ENCODE measurements at places on chromosomes 7 and 10.

- no peak for DNase-seq
Measured at GRCh38 chr7:47625861-47626715, 44.2 kb upstream of the TNS3 start.

DNA sequence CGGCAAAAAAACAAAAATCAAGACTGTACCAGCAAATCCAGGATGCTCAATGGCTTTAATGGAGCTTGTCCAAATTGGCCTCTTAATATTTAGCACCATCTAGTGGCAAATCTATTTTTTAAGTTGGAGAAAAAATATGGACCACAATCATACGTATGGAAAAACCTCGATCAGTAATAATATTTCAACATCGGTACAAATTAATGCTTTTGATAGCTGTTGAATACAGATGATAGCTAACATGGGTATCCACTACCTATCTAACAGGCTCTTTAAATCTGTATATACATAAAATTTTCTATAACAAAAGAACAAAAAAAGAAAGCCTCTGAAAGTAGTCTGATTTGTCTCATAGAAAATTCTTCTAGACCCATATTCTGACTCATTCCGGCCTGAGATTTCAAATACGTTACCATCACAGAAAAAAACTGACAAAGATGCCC, 29.2 kb downstream of the COA1 start:
- DNase-seq: peak; percentile 84

DNA sequence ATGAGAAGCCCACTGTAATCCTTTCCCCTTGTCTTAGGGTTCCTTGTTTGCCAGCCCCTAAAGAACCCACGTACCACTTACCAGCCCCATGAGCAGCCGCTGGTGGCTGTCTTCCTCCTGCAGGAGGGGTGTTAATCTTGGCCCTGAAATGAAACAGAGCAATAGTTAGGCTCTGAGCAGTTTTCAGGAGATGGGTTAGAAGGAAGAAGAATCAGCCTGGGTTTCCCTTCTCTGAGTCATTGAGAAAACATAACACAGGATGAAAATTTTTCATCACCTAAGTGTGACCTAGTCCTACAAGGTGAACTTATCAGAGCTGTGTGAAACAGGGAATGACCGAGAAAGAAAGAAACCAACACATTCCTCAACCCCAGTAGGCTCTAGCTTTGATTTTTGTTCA, 90.0 kb downstream of the GSAP start:
- no peak for DNase-seq

- peak; percentile 75 for DNase-seq
Measured at GRCh38 chr10:43128958-43129706, 9.1 kb upstream of the CSGALNACT2 start.

DNA sequence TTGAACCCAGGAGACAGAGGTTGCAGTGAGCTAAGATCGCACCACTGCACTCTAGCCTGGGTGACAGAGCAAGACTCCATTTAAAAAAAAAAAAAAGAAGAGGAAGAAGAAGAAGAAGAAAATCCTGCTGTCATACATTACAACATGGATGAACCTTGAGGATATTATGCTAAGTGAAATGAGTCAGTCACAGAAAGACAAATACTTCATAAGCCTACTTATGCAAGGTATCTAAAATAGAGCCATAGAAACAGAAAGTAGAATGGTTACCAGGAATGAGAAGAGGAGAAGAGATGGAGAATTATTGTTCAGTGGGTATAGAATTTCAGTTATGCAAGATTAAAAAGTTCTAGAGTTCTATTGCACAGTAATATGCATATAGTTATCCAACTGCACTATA, 466.5 kb downstream of the PLXNA4 start:
- DNase-seq: no peak

- DNase-seq: no peak
Measured at GRCh38 chr7:74387606-74388005, 66.1 kb upstream of the GTF2IRD1 start.

GRCh38 chr10:70571636-70572439, 30.7 kb downstream of the PRF1 start:
- no peak for DNase-seq

- no peak for DNase-seq
Measured at GRCh38 chr7:4065190-4065589, 616.9 kb upstream of the FOXK1 start.

DNA sequence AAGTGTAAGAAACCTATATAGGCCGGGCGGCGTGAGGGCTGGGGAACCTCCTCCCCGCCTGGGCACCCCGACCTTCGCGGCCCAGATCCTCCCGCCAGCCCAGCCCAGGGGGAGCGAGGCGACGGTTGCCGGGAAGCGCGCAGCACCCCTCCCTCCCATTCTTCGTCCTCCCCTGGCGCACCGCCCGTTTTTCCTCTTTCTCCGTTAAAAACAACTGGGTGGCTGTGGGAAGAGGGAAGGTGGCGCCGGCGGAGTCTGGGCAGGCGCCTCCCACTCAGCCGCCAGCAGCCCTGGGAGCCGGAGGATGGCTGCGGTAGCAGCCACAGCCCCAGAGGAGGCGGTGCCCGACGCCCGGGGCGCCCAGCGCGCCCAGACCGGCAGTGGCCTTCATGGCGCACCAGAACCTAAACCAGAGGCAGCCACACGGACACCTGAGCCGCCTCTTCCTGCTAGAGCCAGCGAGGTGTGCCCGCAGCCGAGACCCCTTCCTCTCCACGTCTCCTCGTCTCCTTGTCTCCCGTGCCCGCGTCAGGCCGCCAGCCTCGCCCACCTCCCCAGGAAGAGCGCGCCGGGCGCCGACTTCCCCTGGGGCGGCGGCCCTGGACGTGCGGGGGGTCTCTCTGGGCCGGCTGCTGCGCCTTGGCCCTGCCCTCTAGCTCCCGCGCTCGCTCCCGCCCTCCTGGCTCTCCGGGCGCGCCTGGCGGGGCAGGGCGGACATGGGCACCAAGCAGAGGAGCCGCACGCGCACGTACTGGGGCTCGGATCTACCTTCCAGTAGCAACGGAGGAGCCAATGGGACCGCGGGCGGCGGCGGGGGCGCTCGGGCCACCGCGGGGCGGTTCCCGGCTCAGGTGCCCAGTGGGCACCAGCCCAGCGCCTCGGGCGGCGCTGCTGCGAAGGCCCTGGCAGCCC, 32.8 kb upstream of the SFTPD start:
- DNase-seq: peak; percentile 68

GRCh38 chr10:118832241-118832651, 77.5 kb upstream of the CACUL1 start:
- DNase-seq: peak; percentile 8

DNA sequence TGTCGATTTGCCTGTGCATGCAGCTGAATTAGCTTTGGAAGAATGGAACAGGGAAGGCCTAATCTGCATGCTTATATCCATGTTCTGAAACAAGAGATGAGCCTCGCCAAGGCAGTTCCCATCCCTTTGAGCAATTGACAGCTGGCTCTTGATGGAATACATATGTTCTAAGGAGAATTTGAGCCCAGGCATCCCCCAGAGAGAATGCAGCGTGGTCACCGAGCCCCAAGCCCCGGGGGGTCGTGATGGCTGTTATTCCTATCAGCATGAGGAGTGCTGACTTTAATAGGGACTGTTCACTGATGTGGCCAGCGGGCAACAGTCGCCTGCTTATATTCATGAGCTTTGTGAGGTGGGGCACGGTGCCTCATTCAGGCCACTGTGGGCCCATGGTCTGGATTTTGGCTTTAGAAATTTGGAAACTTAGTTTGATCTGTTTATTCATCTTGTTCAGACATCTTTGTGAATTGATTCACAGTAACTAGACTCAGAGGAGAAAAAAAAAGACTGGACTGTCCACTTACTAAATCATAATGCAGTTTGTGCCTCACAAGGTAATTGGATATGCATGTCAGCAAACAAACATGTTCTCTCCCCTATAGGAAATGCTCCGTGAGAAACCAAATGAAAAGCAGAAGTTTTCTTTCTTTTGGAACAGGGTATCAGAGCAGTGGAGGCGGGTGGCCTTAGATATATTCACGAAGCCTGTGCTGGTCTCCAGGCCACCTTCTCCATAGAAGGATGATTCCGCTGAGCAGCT, 204.9 kb downstream of the CCDC3 start:
- DNase-seq: no peak

DNA sequence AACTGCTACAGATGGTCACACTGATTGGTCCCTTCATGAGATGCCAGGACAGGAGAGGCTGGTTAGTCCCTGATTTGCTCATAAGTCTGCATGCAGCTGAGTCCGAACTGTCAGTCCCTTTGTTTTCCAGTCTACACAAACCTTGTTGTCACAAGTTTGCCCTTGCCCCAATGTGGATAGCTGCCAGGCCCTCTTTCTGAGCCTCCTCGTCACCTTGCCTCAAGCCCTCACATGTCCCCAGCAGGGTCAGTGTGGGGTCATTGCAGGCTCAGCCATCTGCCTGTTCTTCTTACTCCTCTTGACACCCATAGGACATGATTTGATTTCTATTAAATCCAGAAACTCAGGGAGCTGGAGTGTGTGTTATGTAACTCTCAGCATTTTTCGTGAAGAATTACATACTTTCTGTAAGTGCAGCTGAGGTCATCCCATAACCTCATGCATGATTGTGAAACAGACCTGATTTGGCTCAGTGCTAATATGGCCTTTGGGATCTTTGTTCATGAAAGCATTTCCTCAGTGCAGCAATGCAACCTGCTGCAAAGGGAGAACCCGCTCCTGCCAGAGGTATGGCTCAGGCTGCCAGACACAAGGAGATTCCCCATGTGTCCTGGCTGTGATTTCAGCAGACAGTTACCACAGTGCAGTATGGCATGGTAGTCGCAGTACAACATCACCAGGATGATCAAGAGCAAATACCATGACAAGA, 70.0 kb upstream of the ZMIZ2 start:
- DNase-seq: no peak

DNA sequence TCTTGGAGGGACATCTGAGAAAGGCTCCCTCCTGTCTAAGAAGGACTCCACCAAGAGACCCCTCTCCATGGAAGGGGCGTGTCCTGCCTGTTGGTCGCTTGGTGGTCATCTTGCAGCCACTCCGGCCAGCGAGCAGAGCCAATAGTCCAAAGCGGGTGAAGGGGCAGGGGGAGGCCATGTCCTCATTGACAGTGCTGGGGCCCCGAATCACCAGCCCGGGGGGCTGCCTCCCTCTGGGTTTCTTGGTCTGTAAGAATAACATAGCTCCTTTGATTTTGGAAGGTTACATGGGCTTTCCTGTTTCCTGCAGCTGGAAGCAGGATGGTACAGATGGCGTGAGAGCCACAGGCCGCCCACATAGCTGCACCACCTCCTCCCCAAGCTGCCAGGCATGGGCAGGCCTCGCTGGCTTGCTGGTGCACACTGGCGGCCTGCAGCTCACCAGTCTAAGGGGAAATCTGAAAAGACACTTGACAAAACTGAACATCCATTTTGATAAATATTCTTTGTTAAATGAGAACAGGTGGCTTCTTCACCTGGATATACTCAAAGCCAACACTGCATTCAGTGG, 105.8 kb downstream of the ARHGAP22 start:
- DNase-seq: no peak

- no peak for DNase-seq
Measured at GRCh38 chr7:36034020-36034419, 119.0 kb upstream of the EEPD1 start.

DNA sequence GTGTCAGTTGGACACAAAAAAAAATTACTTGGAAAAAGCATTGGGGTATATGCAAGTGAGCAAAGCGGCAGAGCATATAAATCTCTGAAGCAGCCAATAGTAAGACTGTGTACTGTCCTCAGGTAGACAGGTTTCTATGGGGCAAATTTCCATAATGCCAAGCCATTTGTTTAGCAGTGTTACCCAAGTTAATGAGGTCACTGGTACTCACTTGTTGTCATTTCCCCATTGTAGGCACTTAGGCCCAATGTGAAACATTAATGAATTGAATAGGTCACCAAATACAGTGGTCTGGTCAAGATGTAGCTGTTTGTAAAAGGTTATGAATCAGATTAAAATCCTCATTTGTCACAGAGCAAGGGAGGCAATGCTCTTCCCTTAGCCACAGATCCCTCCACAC, 27.5 kb downstream of the HOXA1 start:
- DNase-seq: no peak

GRCh38 chr10:60410970-60411369, 21.3 kb upstream of the ANK3 start:
- no peak for DNase-seq

DNA sequence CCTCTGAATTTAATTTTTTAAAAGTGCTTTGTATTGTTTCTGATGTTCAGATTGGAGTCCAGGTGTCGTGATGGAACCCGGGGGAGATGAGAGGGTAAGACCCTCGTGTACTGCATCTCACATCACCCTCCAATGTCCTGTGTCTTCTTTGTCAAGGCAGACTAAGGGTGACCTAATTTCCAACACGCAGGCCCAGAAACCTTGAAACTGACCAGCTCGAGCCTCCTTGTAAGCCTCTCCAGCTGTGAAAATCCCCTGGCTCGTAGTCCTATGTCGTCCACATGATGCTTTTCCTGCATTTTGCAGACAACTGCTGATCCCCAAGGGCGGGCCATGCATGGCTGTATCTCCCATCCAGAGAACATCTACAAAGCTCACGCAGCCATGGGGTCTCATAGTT, 220.2 kb downstream of the ARHGAP12 start:
- no peak for DNase-seq

- no peak for DNase-seq
Measured at GRCh38 chr10:62719061-62719460, 85.5 kb upstream of the ADO start.

- DNase-seq: peak; percentile 60
Measured at GRCh38 chr7:36391436-36392198, 2.0 kb downstream of the ANLN start.

DNA sequence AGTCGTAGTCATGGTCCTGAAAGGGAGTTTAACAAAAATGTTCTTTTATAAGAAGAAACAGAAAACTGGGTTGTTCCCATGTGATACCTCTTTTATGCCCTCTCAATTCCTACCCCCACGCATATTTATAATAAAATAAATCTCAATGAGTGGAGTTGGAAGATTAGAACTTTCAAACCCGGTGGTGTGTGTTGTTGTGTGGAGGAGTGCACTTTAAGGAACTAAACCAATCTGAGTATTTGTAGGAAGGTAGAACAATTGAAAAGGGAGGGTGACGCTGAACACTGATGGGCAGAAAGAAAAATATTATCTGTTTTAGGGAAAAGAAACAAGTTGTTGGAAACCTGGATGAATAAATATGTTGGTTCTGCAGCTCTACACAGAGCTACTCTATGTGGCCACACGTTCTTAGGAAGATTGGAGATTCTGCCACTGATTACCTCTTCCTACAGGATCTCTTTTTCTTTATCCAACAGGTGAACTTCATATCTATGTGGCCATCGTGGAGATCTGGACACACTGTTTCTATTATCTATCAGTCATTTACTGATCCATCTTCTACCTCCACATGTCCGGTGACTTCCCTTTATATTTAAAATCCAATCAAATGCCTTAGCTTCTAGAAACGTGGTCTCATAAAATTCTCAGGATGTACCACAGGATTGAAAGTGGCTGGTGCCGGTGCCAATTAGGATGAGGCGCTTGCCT, 13.1 kb upstream of the GATA3 start:
- no peak for DNase-seq
